NCI-H187 treated with DMSO at 0.1 percent for 48 hours (cell line): ENCODE measurements at places on chromosomes 5 and 9.

DNA sequence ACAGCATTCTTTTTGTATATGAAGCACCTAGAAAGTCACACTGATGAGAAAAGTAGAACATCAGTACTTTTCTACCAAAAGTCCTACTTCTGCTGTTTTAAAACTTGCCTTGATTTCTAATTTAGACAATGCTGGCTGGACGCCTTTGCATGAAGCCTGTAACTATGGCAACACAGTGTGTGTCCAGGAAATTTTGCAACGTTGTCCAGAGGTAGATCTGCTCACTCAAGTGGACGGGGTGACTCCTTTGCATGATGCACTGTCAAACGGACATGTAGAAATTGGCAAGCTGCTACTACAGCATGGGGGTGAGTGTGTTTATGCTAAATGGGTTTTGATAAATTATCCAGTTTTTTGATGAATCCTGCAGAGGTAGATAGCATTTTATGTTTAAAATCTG lies 73.5 kb downstream of the SLF1 start:
- DNase-seq, result no peak

- no peak for DNase-seq
These were observed 19.8 kb downstream of the CKMT2 start for GRCh38 chr5:81252904-81253303.

GRCh38 chr5:141669520-141669919 lies 12.5 kb downstream of the ARAP3 start:
- DNase-seq, result no peak

DNA sequence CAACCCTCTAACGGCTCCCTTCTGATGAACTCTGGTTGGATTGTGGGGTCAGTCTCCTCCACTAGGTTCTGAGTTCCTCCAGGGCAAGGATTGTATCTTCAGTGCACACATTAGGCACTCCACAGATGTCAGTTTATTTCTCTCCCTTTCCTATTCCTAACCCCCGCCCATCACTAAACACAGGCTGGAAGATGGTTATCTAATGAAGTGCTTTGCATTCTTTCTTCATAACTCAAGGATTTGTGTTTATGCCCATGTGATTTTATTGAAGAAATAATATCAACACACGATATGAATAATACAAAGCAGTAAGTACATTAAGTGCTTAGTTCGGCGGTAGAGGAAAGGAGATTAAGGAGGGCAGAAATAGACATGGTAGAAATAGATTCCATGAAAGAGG lies 4.4 kb upstream of the CREBRF start:
- no peak for DNase-seq

DNA sequence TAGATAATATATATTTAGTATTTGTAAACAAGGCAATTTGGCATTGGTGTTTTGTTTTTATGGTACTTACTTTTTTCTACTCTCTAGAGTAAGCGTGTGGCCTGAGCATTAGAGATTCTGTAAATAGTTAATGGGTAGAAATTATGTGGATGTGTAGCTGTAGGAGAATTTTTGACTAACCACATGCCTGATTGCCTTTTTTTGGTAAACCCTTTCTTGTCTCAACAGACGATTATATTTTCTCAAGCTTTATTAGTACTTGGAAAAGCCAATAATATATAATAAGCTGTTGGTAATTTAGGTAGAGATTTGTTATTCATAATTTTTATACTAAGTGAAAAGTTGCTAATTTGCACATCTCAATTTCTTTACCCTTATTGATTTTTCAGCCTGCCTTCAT lies 76.8 kb downstream of the FCHO2 start:
- DNase-seq, result no peak

- DNase-seq, result no peak
These were observed 533.4 kb upstream of the BRINP1 start for GRCh38 chr9:119902611-119903010.

DNA sequence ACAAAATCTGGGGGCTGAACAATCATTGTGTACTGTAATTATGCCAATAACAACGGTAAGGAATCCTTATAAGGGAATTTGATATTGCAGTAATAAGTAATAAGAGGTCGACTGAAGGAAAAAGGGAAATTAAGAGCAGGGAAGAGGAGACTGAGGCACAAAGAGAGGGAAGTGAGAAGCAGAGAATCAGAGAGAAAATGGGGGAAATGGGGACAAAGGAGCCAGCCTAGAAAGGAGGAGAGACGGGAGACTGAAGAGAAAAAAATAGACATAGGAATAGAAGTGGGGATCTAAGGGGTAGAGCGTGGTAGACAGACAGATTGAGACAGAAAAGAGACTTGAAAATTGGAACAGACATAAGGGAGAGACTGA lies 518 bp upstream of the ZNF300 start:
- DNase-seq, result no peak

GRCh38 chr9:134174073-134174449 lies 9.7 kb upstream of the RNU6ATAC start:
- no peak for DNase-seq

- no peak for DNase-seq
These were observed 72.9 kb upstream of the PRLR start for GRCh38 chr5:35303152-35303551.

GRCh38 chr9:100096378-100096916 lies 2.4 kb downstream of the ERP44 start:
- DNase-seq, result no peak

DNA sequence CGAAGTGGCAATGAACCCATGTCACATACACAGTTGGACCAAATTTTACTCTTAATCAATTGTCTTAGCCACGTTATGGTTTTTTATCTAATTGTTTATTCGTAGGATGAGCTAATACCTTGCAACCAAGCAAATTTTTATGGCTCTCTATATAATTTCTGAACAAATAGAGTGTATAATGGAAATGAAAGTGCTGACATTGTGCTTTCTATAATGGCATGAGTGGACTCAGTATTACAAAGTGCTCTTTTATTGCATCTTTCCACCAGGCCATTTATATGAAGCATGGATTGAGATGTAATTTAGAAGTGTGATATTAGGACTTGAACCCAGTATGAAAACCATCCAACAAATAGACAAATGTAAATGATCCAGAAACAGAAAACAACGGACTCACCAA lies 1096.0 kb downstream of the DTWD2 start:
- DNase-seq, result no peak

DNA sequence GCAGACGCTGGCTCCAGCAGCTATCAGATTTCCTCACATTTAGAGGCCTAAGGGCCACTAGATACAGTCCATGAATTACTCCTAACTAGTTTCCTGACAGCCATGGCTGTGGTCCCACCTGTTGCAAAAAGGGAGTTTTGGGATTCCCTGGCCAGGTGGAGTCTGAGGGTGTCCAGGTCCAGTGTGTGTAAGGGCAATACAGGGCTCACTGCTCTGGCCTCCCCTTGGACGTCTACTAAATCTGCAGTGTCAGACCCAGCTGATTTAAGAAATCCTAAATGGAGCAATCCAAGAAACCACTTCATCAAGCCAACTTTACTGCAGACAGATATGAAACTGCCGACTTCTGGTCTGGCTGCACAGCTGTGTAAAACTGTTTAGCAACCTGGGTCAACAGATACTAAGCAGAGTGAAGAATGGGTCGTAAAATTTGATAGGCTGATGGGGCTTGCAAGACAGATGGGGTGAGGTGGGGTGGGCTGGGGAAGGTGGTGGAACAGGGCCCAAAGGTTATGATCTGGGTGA lies 116.4 kb downstream of the GADD45G start:
- no peak for DNase-seq

- DNase-seq, result no peak
These were observed 2.4 kb upstream of the EXOC3 start for GRCh38 chr5:440401-441201.

- DNase-seq, result no peak
These were observed 9.0 kb upstream of the LRRTM2 start for GRCh38 chr5:138884094-138884493.

DNA sequence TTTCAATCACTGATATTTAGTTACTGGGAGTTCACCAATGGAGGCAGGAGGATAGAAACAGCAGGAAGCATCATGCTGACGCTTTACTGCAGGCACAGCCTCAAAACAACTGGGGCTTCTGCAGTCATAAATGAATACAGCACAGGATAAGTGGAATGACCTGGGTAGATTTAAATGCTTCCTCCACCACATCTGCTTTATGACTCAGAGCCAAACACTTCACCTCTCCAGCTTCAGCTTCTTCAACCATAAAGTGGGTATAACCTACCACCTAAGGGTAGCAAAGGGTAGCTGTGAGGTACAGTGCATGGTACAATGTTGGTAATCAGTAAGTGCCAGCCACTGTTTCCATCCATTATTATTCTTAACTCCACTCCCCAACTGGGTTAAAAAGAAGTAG lies 28.4 kb downstream of the RASEF start:
- DNase-seq, result no peak

GRCh38 chr5:123155446-123155960 lies 66.5 kb downstream of the PRDM6 start:
- no peak for DNase-seq

- no peak for DNase-seq
These were observed 13.8 kb upstream of the ZDHHC11 start for GRCh38 chr5:864492-865167.

DNA sequence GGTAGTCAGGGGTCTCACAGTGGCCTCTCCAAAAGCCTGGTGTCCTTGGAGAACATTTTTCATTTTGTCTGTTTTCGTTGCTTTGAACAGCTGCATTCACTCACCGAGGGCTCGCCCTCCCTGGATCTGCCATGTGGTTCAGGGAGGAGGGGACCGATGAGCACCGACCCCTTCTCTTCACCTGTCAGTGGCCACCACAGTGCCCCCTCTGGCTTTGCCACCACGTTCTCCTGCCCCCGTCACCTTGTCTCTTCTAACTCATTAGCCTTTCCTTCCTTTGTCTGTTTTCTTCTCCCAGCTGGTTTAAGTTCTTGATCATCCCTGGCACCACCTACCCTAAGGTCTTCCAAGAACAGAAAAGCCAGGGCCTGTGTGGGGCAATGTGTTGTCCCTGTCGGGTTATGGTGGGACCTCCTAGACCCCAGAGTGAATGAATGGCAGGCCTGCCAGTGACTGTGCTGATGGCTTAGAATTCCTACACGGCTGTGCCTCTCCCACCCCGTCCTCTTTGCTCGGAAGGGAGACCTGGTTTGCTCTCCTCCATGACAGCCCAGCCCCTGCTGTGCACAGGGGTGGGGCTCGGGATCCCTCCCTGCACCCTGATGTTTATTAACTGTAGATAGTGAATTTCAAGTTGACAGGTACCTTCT lies 90.0 kb downstream of the ANKRD33B start:
- DNase-seq, result no peak

GRCh38 chr5:54344653-54345052 lies 34.3 kb upstream of the ARL15 start:
- DNase-seq, result no peak
